ENCODE measurements at places on chromosomes 11 and 22.

- no peak for DNase-seq
These were observed 432 bp downstream of the TNKS1BP1 start for GRCh38 chr11:57324154-57324885.

DNA sequence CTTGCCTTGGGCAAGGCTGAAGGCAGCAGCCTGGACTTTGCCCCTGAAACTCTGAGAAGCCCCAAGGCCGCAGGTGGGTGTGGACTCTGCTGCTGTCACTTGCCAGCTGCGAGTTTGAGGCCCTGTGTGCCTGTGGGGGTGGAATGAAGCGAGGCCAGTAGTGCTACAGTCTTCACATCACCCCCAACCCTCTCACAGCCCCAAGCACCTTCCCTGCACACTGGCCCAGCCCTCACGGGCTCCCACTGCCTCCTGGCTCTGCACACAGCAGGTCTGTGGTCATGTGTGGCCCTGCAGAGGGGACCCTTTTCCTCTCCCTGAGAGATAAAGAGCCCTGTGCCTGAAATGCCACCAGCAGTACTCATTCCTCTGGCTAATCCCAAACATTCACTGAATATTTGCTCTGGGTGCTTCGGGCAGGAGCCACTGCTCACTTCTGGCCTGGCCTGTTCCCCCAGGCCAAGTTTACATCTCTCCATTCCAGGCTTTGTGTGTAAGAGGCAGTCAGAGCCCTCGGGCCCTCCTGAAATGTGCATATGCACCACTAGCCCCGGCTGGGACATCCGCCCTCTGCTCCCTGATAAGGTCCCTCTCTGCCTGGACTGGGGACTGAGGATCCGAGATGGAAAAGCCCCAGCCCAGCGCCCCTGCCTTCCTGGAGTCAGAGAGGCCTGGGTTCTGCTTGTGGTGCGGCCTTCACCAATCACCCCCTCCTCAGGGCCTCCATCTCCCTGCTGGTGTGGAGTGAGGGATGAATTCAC lies 17.7 kb downstream of the MGAT3 start:
- DNase-seq = no peak

- DNase-seq = no peak
These were observed 3.4 kb downstream of the TAGLN start for GRCh38 chr11:117202386-117203068.

DNA sequence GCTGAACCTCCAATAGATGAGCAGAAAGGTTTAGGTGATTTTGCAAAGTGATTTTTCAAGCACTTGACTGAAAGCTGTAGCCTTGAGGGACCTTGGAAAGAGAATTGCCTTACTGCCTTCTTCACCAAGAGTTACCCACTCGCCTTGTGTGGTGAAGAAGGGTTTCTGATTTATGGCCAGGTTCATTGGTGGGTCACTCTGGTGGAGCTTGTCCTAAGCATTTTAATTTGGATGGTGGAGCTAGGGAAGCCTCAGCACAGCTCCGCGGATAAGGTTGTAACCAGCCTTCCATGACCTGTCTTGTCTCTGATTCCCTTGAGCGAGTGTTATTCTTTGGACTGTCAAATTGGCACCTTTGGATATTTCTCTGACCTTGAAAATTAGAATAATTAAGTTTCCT lies 226.4 kb downstream of the FAT3 start:
- no peak for DNase-seq

DNA sequence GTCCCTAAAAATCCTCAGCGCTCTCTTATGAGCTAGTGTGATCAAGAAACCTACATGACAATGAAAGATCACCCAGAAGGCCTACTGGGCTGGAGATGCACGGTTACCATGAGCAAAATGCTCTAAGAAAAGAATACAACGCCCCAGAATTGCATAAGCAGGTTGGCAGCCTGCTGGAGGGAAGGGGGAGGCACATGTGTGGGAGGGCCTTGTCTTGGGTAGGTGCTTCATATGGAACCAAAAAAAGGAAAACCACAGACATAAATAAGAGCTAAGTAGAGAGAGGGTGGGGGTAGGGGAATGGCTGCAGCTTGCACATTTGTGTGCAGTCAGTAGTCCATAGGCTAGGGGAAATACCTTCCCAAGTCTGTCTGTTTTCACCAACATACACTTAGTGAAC lies 2.8 kb downstream of the SIAE start:
- DNase-seq = no peak

DNA sequence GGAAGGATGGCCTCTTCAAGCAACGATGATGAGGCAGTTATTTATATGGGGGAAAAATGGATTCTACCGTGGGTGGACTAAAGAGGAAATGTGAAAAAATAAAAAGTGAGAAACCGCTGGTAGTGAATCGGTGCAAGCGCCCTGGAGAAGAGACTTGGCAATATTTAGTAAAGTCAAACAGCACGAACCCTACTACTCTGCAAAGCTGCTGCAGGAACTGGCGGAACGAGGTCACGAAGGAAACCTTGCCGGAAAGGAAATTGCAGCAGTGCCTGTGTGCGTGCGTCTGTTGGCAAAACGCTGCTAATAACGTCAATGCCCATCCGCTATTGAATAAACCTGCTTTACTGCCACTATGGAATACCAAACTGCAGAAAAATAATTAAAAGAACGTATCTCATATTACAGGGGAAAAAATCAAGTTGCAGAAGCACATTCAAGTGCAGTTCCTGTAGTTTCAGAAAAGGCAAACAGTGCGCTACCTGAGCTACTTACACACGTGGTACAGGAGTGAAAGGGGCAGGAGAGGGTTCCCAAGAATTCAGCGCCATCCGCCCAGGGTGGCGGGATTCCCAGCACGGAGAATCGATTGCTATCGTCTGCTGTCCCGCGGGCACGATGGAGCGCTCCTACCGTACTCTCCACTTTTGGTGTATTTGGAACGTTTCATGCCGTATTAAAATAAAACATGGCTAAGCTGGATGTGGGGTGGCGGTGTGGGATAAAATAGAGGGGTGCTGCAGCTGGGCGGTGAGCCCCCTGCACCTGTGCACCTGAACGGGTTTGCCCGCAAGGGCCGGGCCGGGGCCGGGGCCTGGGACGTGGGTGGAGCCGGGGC lies 585 bp upstream of the NADSYN1 start:
- no peak for DNase-seq

GRCh38 chr11:120304526-120304925 lies 20.6 kb upstream of the TLCD5 start:
- no peak for DNase-seq

DNA sequence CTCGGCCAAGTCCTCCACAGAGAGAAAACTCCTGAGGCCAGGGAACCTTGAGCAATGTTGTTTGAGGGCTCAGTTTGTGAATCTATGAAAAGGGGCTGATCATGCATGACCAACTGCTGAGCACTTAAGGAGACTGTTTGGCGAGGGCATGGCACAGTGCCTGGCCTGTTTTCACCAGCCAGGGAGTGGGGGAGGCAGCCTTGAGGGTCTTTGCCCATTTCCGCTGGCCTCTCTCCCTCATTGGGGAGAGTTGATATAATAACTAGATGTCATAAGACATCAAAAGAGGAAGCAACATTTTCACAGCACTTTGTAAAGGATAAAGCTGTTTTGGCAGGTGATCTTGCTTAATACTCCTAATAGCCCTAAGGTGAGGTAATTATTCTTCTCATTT lies 110.6 kb downstream of the TP53I11 start:
- no peak for DNase-seq

Data from NCI-H1436 treated with DMSO at 0.1 percent for 48 hours (cell line).